H9 (cell line): ENCODE measurements at places on chromosomes 5 and 9.

DNA sequence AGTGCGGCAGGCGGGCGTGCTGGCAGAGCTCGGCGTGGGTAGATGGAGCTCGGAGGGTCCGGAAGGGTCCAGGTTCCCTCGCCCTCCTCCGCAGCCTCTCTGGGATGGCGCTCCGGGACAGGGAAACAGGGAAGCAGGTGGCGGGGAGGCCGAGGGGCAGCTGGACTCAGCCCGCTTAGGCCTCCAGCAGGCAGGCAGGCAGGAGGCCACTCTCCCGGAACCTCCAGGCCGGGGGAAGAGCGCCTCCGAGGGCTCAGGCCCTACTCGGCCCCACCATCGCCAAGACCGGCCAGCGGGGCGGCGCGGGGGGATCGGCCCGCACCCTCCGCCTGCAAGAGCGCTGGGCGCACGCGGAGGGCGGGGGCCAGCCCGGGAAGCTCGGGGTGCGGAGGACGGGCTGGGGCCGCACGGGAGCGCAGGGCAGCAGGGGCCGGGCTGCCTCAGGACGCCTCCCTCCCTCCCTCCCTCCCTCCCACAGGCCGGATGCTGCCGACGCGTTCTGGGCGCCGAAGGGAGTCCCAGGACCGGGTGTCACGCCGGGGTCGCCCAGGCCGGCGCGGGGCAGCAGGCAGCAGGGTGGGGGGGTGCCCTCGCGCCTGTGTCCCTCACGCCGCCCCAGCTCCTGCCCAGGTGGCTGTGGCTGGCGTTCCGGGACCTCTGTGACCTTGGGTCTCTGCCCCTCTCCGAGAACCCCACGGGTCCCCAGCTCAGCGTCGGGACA lies 977 bp downstream of the MGAT4B start:
- DNase-seq: peak; percentile 34

- DNase-seq: peak; percentile 26
Measured at GRCh38 chr5:155936520-155937406, 390.2 kb upstream of the SGCD start.

- DNase-seq: no peak
Measured at GRCh38 chr5:179730852-179731251, 1.8 kb upstream of the MAML1 start.

DNA sequence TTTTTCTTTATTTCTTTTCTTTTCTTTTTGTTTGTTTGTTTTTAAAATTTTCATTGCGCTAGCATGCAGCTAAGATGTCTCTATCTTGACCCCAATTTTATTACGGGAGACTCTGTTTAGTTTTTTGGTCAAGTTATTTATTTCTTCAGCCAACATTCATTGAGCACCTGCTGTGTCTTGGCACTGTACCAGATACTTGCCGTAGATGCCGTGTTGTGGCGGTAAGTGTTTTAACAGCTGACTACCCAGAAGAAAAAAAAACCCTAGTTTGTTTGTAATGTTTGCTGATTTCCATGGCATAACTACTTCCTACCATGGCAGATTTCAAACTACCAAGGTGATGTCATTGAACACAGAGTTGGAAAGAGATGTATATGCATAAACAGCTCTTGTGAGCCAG lies 65.0 kb downstream of the UGCG start:
- no peak for DNase-seq

GRCh38 chr5:163189023-163189553 lies 248.3 kb upstream of the CCNG1 start:
- no peak for DNase-seq

- DNase-seq: no peak
Measured at GRCh38 chr5:175325681-175326080, 118.3 kb downstream of the DRD1 start.

DNA sequence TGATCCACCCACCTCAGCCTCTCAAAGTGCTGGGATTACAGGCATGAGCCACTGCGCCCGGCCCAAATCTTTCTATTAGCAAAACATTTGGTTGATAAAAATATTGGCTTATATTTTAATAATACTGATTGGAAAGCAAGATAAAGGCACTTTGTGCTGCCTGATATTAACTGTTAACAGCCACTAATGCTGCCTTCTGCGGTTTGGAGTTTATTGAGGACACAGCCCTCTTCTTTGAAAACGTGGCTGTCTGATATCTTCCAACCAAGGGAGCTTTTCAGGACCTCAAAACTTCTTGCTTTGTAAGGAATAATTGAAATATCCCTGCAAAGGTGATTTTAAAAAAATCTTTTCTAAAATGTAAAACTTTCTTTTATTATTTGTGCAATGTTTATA lies 94.0 kb downstream of the IQGAP2 start:
- DNase-seq: no peak

GRCh38 chr9:128250839-128251731 lies 24.7 kb downstream of the GOLGA2 start:
- DNase-seq: no peak

DNA sequence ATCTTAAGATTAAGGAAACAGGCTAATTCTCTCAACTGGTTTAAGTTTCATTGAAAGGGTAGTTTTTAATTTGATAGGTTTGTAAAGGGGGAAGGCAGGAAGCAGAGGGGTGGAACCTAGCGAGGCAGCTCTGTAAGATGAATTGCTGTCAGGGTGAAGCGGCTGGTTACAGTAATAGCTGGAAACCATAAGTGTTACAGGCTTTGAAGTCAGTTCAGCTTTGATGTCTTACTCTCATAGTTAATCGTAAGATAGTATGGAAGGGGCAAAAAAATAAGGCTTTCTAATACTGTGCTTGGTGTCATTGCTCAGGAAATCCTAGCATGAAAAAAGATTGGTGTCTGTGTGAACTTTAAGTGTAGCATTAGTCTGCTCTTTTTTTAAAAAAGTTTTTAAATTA lies 20.3 kb downstream of the POU5F2 start:
- no peak for DNase-seq

DNA sequence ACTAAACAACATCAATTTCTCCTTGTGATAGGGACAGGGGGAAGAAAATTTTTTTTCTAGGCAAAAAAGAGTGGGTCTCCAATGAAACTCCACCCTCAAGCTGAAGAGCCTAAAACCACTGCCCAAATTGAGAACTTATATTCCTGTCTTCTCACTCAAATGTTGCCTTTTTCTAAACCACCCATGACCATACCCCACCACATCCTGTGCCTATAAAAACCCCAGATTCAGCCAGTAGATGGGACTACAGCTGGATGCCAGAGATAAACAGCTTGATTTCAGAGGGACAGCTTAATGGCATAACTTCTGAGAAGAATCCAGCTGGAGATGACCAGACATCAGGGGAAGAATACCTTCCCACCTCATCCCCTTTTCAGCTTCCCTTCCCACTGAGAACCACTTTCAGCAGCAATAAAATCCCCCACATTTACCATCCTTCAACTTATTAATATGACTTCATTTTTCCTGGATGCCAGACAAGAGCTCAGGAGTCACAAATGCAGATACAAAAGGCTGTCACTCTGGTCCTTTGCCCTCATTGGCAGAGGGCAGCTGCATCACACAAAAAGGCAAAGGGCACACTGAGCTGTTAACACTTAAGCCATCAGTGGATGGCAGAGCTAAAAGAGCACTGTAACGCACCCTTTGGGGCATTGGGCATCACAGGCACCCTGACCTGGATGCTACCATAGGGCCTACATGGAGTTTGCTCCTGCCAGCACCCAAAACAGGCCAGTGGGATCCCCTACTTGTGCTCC lies 972.5 kb upstream of the CTNND2 start:
- no peak for DNase-seq

GRCh38 chr5:61590473-61590872 lies 258.4 kb downstream of the ZSWIM6 start:
- DNase-seq: no peak

GRCh38 chr9:129989740-129990139 lies 53.2 kb downstream of the FNBP1 start:
- no peak for DNase-seq

DNA sequence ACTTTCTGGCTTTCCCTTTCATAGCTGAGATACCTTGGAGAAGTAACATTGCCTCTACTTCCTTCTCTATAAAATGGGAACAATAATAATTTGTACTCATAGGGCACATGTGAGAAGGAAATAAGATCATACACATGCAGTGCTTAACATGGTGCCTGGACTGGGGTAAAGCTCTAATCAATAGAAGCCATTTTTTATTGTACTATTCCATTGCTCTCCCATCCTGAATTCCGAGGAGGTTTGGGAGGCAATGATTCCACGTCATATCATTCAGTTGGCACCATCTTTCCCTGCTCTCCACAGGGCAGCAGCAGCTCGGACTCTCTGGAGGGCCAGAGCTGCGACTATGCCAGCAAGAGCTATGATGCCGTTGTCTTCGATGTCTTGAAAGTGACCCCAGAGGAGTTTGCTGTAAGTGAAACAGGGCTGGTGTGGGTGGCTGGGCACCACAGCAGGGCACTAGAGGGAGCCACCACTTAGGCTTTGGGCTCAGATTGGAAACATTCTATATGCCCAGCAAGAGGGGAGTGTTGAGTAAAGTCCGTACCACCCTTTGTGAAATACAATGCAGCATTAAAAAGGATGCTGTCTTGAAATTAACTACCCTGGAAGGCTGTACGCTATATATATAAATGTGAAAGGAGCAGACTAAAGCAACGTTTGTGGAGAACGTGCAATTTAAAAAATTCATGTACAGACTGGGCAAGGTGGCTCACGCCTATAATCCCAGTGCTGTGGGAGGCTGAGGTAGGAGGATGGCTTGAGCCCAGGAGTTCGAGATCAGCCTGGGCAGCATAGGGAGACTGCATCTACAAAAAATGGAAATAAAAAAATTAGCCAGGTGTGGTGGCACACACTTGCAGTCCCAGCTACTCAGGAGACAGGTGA lies 51.2 kb downstream of the RALGPS1 start:
- peak; percentile 65 for DNase-seq

DNA sequence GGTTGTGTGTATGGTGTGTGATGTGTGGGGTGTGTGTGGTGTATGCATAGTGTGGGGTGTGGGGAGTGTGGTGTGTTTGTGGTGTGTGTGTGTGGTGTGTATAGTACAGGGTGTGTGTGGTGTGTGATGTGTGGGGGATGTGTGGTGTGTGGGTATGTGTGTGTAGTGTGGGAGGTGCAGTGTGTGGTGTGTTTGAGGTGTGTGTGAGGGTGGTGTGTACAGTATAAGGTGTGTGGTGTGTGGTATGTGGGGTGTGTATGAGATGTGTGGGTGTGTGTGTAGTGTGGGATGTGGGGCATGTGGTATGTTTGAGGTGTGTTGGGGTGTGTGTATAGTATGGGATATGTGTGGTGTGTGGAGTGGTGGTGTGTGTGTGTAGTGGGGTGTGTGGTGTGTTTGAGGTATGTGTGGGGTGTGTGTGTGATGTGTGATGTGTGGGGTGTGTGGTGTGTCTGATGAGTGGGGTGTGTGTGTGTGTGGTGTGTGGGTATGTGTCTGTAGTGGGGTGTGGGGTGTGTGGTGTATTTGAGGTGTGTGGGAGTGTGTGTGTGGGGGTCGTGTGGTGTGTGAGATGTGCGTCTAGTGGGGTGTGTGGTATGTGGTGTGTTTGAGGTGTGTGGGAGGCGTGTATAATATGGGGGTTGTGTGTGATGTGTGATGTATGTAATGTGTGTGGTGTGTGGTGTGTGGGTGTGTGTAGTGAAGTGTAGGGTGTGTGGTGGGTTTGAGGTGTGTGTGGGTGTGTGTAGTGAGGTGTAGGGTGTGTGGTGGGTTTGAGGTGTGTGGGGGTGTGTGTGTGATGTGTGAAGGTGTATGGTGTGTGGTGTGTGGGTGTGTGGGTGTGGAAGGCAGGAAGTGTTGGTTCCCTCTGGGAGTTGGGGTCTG lies 8.6 kb downstream of the ECSCR start:
- DNase-seq: no peak

DNA sequence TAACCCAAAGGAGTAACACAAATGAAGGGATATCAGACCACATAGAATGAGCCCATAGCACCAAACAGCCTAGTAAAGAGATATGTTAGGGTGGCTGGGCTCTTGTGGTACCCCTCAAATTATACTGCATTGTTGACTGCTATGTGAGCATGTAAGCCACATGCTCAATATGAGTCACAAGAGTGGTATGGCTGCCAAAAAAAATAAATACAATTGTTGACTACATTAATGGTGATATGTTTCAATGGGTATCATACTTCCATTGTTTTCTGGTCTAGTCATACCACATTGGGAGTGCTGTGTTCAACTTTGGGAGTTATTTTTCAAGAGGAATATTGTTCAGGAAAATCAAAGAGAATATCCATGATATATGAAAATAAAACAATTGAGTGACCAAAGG lies 162.4 kb upstream of the PIK3R1 start:
- DNase-seq: no peak

GRCh38 chr5:36689225-36689624 lies 82.8 kb downstream of the SLC1A3 start:
- no peak for DNase-seq

- no peak for DNase-seq
Measured at GRCh38 chr9:15059003-15059402, 148.8 kb upstream of the FREM1 start.

GRCh38 chr9:2281803-2282185 lies 266.6 kb downstream of the SMARCA2 start:
- DNase-seq: no peak

DNA sequence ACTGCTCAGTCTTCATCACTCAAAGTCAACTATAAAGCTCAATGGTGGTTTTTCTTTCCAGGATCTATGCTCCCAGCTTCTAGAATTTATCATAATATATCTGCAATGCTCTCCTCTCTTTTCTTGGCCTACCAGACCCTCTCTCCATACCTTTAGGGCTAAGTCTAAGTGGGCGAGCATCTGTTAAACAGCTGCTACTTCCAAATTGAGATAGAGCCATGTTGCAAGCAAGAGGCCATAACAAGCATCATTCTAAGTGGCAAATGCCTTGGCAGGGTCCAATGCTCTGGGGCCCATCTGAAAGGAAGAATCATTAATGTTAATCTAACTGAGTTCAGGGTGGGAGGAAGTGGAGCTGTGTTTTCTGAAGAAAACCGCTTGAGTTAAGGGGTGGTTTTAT lies 324.0 kb downstream of the TLR4 start:
- DNase-seq: no peak

DNA sequence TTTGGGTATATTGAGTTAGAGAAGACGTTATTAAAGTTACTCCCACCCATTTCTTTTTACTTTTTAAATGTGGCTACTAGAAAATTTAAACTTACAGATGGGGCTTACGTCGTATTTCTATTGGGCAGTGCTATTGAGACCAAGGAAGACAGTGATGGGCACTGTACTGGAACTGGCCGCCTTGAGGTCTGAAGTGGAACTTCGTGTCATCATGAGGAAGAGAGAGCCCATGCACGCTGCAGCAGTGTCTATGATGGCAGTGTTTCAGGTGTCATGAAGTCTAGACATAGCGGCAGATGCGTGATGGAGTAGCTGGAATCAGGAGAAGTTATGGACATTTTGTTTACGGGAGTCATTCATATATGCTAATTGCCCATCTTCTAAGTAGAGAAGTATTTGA lies 143.7 kb downstream of the LRRC70 start:
- peak; percentile 32 for DNase-seq

GRCh38 chr5:143887903-143888665 lies 76.1 kb downstream of the HMHB1 start:
- DNase-seq: no peak
